ENCODE measurements at places on chromosomes 16 and 17.

- DNase-seq, result peak; percentile 83
Observed at GRCh38 chr17:68172461-68172954, 75.3 kb upstream of the AMZ2 start.

GRCh38 chr17:12709063-12709462 lies 43.4 kb downstream of the MYOCD start:
- no peak for DNase-seq

DNA sequence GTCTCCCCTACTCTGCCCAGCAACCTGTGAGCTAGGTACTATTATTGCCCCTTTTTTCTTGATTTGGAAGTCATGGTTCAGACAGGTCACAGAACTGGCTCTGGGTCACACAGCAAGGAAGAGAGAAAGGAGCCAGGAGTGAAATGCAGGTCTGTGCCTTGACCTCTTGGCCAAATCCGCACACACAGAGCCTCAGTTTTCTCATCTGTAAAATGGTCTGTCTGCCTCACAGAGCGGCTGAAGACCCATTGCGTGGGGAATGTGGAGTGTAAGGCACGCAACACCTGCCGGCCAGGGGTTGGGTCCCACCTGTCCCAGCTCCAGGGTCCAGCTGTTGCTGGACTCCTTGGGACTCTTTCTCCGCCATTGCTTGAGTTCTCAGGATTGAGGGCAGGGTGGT lies 32.4 kb downstream of the CNGB1 start:
- DNase-seq, result no peak

GRCh38 chr17:57604771-57605674 lies 140.1 kb downstream of the CCDC182 start:
- DNase-seq, result peak; percentile 73

Measured in activated CD8-positive, alpha-beta T cell treated with anti-CD3 and anti-CD28 coated beads, Interleukin-2, amount 10 ng/mL, durations not matched to agents 7 days and 5 days (primary cell).